Activated CD8-positive, alpha-beta memory T cell treated with anti-CD3 and anti-CD28 coated beads for 24 hours (primary cell): ENCODE measurements at places on chromosomes 3 and 15.

DNA sequence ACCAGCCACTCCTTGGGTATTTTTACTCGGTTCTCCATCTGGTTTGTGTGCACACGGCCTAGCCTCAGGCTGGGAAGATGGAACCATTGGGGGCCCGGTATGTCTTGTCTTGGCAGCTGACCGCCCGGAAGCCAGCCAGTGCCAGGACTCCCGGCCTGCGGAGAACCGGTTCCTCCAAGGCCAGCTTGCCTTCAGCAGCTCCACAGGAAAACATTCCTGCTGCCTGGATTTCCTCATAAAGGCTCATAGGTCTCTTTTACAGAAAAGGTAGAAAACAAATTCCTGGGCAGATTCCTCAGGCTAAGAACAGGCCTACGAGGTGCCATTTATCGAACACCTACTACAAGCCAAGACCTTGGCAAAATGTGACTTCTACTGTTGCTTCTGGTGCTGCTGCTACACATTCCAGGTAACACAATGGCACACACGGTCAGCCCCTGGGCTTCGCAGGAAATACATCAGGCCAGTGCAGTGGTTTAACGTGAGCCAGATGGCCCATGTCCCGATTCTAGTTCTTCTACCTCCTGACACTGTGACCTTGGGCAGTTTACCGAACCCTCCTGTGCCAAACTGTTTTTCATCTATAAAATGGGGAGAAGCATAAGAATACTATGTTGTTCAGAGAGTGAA, 141.8 kb downstream of the OPA1 start:
- no peak for DNase-seq

- no peak for DNase-seq
Observed at GRCh38 chr3:5145120-5145519, 23.0 kb downstream of the ARL8B start.

DNA sequence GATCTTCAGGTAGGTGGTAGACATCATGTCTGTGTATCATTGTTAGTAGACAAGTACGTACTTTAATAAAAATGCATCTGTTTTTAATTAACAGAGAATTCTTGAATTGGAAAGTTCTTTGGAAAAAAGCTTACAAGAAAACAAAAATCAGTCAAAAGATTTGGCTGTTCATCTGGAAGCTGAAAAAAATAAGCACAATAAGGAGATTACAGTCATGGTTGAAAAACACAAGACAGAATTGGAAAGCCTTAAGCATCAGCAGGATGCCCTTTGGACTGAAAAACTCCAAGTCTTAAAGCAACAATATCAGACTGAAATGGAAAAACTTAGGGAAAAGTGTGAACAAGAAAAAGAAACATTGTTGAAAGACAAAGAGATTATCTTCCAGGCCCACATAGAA, 149.1 kb upstream of the LRRFIP2 start:
- DNase-seq = no peak

GRCh38 chr3:49658711-49659110, 15.4 kb upstream of the APEH start:
- no peak for DNase-seq

- DNase-seq = no peak
Observed at GRCh38 chr3:131218196-131218595, 163.4 kb upstream of the NUDT16 start.

- no peak for DNase-seq
Observed at GRCh38 chr3:113241292-113242095, 30.1 kb downstream of the BOC start.

DNA sequence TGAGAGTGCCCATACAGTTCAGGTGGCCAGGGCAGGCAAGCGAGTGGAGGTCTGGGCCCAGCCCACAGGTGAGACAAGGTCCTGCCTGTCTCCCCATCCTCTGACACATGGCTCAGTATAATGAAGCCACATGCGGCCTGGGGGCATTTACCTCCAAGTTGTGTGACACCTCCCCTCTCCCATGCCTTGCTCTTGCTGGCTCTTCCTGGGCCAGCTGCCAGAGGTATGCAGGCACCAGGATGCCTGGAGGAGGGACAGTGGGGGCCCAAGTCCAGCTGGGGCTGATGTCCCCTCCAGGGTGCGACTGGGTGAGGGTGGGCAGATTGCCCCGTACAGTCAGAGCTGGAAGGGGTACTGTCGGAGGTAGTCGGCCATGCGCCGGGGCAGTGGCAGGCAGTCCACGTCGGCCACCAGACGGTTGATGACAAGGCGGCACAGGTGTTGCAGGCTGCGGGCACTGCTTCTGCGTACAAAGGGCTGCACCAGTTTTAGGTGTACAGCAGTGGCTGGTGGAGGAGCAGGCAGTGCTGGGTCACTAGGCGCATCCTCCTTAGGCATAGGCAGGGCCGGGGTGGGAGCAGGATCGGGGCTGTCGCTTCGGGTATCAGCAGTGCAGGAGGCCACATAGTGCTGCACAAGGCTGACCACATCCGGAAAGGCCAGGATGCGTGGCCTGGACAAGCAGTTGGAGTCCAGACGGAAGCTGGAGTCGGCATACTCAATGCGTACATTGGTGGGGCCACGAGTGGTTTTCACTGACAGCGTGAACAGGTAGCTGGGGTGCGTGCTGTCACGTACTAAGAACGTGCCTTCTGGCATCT, 4.1 kb downstream of the CISH start:
- peak; percentile 86 for DNase-seq

DNA sequence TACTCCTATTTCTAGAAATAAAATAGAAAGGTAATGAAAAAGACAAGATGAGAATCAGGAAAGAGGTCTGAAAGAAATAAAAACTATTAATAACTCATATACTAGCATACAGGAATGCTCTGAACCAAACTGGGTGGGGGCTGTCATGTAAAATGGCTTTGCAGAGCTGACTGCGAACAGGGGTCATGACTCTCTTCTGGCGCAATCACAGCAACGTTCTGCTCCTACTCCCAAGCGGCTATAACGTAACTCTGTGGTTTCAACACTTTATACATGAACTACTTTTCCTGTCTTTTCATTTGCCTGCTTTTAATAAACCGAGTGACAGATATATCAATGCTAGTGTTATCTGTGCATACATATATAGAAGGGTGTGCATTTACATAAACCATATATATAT, 116.7 kb downstream of the DLG1 start:
- DNase-seq = no peak

DNA sequence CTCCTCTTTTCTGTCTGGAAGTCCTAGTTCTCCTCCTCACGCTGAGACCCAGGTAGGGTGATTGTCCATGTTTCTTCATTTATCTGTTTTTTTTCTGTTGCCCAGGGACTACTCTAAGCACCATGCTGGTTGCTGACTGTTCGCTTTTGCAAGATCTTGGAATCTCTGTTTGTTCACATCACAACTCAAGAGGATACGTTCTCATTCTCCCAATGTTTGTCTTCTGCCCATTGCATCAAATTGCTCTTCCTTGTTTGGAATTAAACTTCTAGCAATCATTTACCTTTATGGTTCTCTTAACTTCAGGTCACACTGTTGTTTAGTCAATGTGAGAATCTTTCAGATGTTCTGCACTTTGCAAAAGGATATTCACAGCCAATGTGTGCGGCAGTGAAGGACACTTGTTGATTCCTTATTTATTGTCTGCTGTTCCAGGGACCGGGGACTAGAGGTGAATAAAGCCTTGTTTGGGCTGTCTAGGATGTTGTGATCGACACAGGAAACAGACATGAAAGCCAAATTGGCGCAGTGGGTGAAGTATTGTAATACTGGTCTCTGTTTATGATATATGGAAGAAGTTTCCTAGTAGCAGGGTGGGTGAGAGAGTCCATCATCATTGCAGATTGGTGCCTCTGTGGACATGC, 24.5 kb downstream of the LPP start:
- peak; percentile 54 for DNase-seq

DNA sequence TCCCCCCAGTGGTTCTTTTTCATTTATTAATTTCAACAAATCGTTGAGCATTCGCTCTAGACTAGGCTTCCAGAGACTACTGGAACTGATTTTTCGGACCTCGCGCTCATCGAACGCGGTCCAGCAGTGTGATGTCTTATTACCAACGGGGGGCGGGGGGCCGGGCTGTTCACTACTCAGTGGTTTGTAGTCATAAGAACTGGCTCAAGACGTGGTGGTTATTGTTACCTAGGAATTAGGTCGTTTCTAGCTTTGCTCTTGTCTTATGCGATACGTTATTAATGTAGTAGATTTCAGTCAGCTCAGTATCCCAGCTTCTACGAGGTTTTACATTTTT, 858 bp downstream of the RBM5 start:
- DNase-seq = no peak
